ENCODE measurements at places on chromosomes 4 and X. TPM values are rescaled to one million over a fixed set of nuclear protein-coding genes. Genes with fewer than 3 reads are reported as not detected.

DNA sequence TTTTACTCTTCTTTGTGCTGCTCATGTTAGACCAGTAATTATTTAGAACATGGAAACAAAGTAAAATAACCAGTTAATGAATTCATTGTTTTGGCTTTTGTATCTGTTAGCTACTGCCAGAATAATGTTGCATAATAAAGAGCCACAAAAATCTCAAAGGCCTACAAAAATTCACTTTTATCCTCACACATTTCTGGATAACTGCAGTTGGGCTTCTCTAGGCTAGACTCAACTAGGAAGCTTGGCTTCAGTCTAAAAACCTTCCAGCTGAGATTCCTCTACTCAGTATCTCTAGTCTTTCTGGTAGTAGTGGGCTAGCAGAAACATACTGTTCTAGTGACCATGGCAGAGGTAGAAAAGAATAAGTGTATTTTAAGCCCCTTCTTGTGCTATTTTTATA lies 73.0 kb downstream of the FAT4 start:
- no peak for DNase-seq

- DNase-seq, result no peak
Observed at GRCh38 chr4:92885632-92886031, 581.9 kb downstream of the GRID2 start.

Gene IL1RAPL2
- not detected for total RNA-seq

Gene RAI2
- total RNA-seq, result 1.1 TPM

Gene VCX
- not detected for total RNA-seq

Gene HSFX4
- not detected for total RNA-seq

Gene ABCD1
- total RNA-seq, result 6.4 TPM

Data from CD8-positive, alpha-beta T cell (primary cell).